ENCODE measurements at places on chromosomes 7 and 10.

- no peak for DNase-seq
Measured at GRCh38 chr7:122055073-122055472, 89.0 kb downstream of the AASS start.

DNA sequence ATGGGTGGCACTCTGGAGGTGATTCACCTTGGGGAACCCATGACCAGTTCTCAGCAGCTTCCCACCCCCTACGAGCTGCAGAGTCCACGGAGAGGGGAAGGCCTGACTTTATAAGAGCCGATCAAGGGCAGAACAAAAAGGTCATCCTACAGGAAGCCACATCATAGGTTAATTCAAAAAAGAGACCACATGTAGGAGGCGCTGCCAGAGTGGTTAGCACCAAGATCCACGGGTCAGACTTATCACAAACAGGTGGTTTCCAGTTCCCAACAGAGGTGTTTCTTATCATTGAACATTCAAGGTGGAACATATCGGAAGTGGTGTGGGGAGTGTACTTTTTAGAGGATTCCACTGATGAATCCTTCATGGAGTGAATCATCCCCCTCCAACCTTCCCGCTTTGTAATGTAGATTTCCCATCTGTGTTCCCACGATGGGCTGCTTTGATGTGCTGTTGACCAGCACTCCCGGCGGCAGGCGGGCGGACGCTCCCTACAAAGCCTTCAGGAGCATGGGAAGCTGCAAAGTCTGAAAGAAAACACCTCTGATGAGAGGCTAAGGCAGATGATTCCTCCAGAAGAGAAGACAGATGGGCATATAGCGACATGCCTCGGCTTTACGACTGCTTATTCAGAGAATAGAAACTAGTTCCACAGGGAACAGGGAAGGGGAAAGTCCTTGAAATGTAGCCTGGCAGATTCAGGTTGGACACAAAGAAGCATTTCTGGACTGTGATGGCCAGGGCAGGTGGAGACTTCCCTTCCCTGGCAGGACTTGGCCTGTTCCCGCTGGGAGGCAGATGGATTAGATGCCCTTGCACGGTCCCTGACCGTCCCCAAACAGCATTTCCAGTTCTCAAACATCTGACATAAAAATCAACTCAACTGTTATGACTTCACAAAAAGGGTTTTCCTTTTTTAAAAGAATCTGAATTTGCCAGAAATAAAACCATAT, 66.5 kb downstream of the AFAP1L2 start:
- no peak for DNase-seq

DNA sequence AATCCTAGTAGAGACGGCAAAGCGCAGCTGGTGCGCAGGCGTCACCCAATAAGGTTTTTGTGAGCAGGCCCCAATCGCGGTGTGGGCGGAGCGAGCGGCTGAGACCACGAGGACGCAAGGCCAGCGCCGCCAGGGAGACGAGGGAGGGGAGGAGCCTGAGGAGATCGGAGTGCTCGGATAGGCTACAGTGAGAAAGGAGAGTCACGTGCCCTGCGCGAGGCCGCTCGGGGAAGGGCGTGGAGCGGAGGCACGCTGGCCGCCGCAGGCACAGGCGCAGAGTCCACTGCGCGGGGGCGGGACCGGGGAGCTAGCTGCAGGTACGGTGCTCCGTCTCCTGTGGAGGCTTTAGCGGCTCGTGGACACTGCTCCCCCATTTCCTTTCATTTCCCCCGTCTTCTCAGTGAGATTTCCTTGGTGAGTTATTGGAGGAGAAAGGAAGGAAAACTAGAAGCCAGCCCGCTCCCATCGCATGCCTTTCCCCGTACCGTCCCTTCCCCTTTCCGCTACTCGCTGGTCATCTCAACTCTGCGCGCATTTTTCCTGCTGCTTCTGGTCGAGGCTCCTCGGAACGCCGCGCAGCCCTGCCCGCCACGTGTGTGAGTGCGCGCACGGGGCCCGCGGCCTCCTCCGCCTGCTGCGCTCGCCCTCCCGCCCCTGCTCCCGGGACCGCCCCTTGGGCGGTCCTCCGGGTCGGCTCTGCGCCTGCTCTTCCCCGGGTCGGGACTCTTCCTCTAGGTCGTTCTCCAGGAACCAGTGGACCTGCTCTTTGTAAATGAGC, at the start of gene THNSL1:
Gene THNSL1, plus strand, starts transcription at position 237 of the 778 bp plus-strand sequence. CDS start 6,612 bp downstream, outside the sequence.
- peak; percentile 95 for DNase-seq

DNA sequence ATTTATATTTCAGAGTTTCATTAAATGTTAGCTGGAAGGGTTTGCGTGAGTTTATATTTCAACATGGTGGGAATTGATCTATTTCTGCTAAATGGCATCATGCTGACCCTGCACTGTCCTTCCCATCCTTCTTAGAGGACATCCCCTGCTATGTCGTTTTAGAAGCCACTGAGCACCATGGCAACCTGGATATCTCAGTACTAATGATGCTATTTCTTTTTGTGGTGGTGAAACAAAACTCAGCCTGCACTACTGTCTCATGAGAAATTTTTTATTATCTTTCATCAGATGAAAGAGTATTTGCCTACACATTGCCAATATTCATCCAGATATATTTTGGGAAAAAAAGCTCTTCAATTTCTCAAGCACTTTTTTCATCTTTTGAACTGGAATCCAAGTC, 12.1 kb downstream of the EPDR1 start:
- DNase-seq, result no peak

GRCh38 chr7:151181011-151181431, 6.0 kb downstream of the ASB10 start:
- no peak for DNase-seq

- no peak for DNase-seq
Measured at GRCh38 chr7:67056683-67057082, 60.0 kb downstream of the TYW1 start.

DNA sequence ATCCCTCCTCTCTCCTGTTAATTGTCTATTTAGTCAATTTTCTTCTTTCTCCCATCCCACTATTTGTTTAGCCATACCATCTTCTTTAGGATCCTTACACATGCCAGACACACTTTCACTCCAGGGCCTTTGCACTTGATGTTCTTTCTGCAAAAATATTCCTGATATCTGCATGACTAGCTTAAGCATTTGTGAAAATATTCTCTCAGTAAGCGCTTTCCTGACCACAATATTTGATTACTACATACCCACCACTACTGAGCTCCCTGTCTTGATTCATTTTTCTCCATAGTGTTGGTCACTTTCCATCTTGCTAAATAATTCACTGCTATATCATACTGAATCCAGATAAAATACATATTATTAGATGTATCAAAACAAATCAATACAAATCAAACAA, 75.1 kb downstream of the SEMA3D start:
- DNase-seq, result no peak

GRCh38 chr7:71444130-71444529, 312.2 kb downstream of the GALNT17 start:
- DNase-seq, result no peak

DNA sequence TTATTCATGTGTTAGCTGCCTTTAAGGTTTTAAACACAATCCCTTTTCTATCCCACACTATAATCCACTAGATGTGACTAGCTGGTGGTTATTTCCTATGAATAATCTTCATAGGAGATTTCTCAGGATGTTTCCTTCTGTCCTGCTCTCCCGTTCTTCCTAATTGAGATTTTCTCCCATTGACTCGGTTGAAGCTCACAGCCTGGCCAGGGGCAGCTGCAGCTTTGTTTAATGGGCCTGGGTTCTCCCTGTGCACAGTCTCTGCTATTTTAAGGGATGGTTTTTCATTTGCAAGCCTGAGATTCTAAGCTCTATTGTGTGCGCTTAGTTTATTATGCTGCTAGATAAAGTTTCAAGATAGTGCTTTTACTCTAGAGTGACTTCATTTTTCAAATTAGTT, 283.4 kb upstream of the AOAH start:
- no peak for DNase-seq

DNA sequence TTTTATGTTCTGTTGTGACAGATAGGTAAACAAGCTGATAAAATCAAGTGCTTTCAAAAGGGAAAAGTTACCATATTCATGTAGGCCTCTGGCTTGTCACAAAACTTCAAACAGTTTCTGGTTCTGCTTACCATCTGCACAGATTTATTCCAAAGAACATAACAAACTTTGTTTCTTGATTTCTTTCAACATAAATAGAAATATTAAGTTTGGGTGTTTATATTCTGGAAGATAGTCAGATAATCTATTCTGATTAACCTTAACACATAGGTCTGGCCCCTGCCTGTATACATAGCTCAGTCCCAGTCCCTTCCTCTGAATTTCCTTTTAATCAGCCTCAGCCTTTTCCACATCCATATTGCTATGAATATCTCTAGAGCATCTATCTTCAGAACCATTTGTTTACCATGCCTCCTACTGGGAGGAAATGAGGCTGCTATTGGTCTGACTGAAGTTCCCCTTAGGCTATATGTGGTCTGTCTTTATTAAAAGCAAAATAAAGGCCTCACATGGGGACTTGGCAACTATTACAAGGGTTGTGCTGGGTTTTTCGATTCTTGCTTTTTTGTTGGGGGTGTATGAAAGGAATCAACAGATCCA, 319.0 kb downstream of the HPSE2 start:
- no peak for DNase-seq

DNA sequence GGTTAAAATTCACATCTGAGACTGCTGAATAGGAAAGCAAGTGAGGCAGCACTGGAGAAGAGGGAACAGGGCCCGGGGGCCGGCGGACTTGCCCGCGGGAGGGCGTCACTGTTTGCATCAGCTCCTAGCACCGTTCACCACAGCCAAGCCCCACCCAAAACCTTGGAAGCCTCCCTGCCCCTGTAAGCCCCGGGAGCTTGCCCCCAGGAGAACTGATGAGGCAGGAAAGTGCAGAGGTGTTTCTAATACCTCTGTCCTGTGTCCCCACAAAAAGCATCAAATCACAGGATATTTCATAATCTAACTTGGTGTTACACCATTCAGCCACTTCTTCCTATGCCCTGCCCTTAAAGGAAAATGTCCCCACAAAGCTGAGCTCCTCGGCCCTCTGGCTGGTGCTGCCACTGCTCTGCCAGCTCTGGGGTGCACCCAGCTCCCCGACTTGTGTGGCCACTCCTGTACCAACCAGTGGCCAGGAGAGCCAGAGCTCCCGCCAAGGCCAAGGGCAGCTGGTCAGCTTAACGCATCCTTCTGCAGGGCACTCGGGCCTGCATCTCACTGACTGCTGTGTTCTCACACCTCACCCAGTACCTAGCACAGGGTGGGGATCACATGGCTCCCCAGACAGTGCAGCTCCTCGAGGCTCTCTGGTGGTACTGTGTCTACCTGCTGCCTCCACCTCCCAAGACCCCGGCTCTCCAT, 47.3 kb upstream of the CNPY1 start:
- DNase-seq, result no peak

DNA sequence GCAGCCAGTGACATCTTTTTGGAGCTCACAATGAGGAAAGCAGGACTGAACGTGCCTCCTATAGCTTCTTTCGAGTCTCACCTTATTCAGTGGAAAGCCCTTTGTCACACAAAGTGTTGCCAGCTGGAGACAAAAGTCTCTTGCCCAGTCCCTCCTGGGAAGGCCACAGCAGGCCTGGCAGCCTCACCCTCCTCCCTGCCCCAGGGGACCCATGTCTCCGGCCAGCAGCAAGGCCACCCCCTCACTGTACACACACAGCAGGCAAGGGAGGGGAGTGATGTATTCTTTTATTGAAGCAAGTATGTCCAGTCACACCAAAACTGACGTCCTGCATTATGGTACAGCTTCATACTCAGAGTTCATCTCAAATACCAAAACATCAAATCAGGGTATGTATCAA, 56.0 kb downstream of the CSGALNACT2 start:
- no peak for DNase-seq

- no peak for DNase-seq
Measured at GRCh38 chr10:50993771-50994251, 80.5 kb upstream of the PRKG1 start.

DNA sequence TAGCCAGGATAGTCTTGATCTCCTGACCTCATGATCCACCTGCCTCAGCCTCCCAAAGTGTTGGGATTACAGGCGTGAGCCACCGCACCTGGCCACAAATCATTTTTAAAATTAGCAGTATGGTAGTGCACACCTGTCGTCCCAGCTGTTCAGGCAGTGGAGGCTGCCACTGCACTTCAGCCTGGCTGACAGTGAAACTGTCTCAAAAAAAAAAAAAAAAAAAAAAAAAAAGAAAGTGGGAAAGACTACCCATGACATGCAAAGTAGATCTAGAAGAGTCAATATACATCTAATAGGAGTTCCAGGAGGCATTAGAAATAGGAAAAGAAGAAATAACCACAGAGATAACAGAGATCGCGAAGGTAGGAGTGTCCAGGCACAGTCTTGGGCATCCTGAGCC, 3.2 kb downstream of the CSGALNACT2 start:
- DNase-seq, result no peak

DNA sequence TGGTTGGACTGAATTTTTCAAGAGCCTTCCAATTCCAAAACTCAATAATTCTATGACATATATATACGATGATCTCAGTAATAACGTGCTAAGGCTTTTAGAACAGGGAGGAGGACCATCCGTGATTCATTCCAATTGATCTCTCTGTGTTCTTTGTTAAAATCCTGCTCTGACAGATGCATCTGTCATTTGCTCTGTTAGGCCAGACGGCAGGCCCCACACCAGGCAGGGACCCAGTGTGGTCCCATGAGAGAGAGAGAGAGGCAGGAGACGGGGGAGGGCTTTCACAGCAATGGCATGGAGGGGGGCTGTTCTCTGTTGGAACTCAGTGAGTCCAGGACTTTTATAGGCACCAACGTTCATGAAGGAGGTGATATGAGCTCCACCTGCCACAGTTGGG, 160.0 kb upstream of the INSYN2A start:
- DNase-seq, result no peak

DNA sequence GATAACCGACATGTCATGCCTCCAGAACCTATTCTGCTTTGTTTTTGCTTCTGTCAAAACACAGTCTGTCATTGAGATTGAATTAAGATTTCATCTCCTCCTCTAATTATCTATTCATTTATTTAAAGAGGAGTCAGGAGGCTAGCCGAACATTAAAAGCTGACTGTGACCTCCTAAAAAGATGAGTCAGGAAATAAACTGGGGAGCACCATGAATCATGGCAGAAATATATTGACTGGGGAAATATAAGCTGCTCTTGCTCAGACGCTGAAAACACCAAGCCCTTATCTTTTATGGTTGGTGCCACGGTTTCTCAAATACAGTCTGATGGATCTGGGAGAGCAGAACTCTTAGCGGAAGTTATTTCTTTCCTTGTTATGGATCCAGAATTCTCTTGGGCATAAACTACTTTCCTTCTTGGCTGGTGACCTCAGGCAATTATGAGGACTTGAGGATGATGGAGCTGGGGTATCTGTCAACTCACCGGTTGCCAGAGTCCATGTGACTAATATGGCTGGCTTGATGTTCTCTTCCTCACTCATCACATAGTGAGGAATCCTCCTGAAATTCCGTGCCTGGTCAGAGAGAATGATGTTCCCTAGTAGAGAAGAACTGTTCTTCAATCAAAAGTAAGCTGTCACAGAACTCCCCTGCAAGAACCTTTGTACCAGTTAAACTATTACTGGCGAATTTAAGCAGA, 307.6 kb upstream of the PHYHIPL start:
- DNase-seq, result no peak

- DNase-seq, result no peak
Measured at GRCh38 chr10:5519054-5519453, 5.7 kb upstream of the CALML3 start.

DNA sequence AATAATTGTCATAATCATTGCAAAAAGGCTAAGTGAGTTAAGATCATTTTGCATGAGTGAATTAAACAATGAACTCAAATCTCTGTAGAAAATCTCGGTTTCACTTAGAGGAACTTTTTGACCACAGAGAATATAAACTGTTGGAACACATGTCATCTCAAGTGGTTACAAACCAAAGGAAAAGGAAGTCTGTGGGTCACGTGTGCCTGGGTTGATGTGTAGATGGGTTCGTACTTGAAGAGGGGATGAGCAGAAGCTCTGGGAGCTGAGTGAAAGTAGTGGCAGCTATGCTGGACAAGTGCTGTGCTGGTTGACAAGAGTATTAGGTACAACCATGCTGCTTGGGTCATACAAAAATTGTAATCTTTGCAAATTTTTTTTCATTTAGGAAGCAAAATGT, 35.0 kb downstream of the GLRX3 start:
- no peak for DNase-seq
